ENCODE measurements at places on chromosomes 6 and 20.

GRCh38 chr6:91476000-91476399 is 889.1 kb upstream of the MAP3K7 start:
- no peak for DNase-seq

- DNase-seq = peak; percentile 12
Observed at GRCh38 chr6:797479-798077, 104.6 kb upstream of the EXOC2 start.

DNA sequence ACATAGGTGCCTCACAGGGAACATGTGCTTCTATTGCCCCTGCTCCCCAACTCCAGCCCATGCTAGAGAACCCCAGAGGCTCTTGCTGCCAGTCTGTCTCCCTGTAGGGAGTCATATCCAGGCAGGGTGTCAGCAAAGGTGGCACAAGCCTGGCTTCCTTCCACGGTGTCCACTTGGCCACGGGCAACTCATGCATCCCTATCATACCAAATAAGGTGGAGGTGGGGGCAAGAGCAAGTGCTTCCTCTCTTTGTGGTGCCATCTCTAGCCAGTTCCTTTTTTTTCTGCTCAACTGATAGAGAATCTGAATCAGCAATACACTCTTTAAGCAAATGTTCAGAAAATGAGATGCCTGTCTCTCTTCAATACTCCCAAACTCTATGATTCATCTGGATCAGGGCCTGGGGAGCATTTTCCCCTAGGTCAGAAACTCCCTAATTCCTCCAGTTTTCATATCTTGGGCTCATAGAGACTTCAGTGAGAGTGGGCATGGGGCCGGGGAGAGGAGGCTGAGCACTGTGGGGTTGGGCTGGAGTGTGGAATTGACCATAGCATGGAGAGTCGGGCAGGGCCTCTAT is 105.1 kb upstream of the GPR6 start:
- no peak for DNase-seq

- DNase-seq = no peak
Observed at GRCh38 chr20:35621560-35621946, 5.9 kb downstream of the SPAG4 start.

DNA sequence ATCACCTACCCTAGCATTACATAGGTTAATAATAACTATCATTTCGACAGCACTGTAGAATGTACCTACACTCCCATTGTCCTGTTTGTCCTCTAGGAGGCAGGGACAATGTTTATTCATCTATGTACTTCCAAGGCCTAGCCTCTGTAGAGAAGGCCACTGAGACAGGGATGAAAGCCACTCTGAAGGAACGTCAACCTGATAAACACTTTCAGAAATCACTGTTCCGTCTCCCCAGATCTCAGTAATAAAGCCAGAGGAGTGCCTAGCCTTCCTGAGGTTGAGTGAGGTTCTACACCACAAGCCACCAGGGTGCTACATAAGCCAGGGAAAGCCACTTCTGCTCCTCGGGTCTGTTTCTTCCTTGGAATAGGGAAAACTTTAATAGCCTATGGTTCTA is 44.8 kb downstream of the POPDC3 start:
- no peak for DNase-seq

DNA sequence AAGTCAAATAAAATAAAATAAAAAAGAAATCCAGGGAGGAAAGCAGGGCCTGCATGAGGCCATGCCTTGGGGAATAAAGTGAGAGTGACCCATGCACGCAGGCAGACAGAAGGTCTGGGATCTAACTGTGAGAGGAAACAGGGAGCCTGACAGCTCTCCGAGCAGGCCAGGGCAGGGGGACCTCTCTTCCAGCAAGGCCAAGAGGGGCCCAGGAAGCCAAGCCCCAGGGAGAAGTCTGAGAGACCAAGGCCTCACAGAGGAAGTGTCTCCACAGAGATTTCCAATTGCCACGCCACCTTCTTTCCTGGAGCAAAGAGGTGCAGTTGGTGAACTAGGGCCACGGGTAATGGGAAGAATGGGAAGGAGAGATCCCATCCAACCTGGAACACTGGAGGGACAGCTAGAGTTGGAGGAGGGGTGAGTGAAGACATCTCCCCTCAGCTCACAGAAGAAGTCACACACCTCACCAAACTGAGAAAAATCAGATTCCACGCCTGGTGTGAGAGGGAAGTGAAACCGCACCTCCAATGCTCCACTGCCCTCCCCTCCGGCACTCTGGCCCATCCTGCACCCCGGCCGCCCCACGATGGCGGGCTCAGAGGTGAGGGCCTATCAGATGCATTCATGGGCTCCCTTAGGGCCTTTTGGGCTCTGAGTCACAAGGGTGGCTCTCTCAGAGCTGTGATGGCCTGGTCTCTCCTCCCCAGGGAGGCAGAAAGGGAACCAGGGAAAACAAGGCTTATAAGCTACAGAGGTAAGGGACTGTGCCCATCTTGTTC is 25.1 kb upstream of the TAF8 start:
- no peak for DNase-seq

DNA sequence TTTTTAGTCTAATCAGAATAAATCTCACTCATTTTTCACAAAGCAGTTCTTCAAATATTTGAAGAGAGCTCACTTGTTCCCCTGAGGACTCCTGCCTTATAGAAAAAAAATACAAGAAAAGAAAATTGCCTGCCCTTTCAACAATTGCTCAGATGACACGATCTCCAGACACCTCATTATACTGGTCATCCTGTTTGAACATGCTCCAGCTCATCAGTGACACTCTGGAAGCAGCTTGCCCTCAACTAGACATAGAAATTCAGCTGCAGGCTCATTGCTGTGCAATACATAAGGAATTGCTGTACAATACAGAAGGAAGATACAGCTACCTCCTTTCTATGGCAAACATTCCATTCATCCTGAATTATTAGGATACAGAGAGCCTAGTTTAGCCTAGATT is 73.1 kb downstream of the OPN5 start:
- no peak for DNase-seq

GRCh38 chr6:34891296-34891695 is 2.2 kb downstream of the ANKS1A start:
- DNase-seq = no peak

GRCh38 chr6:119022796-119023195 is 55.7 kb downstream of the FAM184A start:
- no peak for DNase-seq

DNA sequence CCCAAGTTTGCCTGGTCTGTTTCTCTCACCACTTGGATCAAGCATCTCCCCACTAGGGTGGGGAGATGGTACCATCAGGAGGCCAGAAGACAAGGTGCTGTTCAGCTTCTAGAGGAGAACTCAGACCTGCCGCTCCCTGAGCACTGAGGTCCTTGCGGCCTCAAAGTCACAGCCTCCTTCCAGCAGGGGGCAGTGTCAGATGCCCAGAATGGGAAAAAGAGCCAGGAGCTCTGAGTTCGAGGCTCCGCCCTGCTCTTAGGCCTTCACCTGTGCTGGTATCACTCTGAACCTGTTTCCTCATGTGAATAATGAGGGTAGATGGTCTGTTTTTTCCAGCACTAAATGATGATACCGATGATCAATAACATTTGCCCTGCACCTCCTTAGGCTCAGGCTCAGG is 68.7 kb downstream of the TOX2 start:
- DNase-seq = peak; percentile 38

- no peak for DNase-seq
Observed at GRCh38 chr6:150717419-150717818, 117.7 kb downstream of the PLEKHG1 start.

DNA sequence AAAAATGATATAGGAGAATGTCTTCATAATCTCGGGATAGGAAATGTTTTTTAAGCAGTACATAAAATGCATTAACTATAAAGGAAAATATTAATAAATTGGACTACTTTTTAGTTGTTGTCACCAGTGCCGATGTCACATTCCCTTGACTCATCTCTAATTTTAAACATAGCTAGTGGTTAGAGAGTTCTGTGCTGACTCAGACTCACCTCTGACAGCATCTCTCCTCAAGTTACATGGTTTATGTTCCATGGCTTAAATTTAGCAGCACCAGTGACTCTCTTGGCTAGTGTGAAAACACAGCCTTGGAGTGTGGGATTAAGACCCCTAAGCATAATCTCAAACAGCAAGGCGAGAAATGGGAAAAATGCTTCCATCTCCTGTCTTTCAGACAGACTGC is 311.8 kb upstream of the MMS22L start:
- DNase-seq = no peak

GRCh38 chr20:24950836-24951525 is 1.9 kb downstream of the CST7 start:
- no peak for DNase-seq

- DNase-seq = no peak
Observed at GRCh38 chr6:68087399-68088133, 547.5 kb upstream of the ADGRB3 start.

GRCh38 chr6:142570221-142570671 is 268.4 kb downstream of the ADGRG6 start:
- DNase-seq = no peak

DNA sequence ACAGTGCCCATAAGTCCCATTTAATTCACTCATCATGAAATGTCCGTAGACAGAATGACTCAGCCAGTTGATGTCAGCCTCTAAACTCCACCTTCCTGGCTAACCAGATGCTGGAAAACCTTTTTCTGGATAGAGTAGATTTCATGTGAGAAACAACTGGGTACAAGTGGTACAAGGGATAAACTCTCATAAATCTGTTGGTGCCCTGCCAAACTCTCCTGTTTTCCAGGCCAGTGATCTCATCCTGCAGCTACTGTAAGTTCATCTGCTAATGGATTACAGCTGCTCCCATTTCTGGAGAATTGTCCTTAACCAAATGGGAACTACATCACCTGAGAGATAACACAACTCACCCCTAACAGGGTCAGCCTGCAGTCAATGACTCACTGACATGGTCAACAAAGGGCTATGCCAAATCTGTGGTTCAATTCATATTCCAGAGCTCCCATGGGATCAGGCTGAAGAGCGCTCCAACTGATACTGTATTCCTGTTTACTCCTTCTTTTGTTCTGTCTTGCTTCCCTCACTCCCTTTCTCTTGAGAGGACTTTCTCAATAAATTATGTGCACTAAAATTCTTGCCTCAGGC is 210.1 kb upstream of the HDDC2 start:
- DNase-seq = no peak

- no peak for DNase-seq
Observed at GRCh38 chr6:118913161-118913560, 19.2 kb downstream of the ASF1A start.

DNA sequence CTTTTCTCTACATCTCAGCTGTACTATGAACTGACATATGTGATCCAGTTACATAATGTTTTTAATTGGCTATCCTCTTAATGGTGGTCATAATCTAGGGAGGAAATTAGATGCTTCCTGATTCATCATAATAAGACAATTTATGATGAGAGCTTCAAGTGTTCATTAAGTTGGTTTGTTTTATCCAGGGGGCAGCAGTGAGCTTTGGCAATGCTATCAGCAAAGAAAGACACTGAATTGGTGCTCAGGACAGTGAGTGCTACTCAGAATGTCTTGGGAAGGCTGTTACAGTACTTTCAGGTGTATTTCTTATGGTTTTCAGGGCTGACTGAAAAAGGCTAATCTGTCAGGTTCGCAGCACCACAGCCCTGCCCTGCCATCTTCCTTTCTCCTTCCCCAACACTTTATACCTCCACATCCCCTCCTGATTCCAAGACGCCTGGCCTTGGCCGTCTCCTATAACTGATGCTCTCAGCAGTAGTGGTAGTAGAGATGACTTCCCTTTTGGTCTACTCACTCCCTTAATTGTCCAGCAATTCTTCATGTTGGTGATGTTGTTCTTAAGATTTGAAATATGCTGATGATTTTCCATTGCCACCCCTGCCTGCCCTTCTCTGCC is 67.0 kb upstream of the TNFAIP3 start:
- DNase-seq = peak; percentile 33
